ENCODE measurements at places on chromosomes 7 and 10. TPM values are rescaled to one million over a fixed set of nuclear protein-coding genes. Genes with fewer than 3 reads are reported as not detected.

DNA sequence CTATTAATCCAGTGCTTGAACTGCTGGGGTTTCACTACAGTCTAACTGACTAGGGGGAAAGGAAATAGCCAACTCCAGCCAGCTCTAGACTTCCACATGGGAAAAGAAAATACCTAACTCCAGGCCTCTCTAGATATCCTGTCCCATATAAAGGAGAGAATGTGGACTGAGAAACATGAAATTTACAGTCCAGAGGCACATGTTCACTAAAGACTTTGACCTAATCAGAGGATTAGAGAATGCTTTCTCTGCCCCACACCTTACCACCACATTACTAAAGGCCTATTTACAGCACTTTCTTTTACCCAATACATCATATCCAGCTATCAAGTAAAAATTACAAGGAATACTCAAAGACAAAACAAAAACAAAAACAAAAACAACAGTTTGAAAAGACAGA, 164.2 kb downstream of the PCLO start:
- DNase-seq, result no peak

- DNase-seq, result peak; percentile 35
Observed at GRCh38 chr10:100864036-100864885, 48.5 kb upstream of the SLF2 start.

The GIMAP4 gene
- 18.2 TPM for total RNA-seq

DNA sequence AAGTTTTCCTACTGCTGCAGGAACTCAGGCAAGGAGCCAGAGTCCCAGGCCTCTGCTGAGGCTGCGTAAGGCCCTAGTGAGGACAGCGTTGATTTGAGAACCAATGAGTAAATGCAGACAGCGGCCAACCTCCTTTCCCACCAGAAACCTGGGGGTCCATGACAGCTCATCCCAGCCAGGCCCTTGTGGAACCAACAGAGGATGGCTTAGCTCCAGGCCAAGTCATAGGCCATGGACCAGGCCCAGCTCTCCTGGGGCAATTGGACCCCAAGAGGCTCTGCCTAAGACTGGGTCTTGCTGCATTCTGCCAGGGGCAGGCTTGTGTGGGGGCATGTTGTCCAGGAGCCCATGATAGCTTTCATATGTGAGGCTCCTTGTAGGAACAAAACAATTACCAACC, 65.4 kb upstream of the PPP1R3C start:
- no peak for DNase-seq

The LBX1 gene
- 0.13 TPM for total RNA-seq

The ITIH5 gene
- 8.4 TPM for total RNA-seq

The IFIT3 gene
- 6.8 TPM for total RNA-seq

- DNase-seq, result no peak
Observed at GRCh38 chr7:150968734-150969372, 9.3 kb downstream of the KCNH2 start.

DNA sequence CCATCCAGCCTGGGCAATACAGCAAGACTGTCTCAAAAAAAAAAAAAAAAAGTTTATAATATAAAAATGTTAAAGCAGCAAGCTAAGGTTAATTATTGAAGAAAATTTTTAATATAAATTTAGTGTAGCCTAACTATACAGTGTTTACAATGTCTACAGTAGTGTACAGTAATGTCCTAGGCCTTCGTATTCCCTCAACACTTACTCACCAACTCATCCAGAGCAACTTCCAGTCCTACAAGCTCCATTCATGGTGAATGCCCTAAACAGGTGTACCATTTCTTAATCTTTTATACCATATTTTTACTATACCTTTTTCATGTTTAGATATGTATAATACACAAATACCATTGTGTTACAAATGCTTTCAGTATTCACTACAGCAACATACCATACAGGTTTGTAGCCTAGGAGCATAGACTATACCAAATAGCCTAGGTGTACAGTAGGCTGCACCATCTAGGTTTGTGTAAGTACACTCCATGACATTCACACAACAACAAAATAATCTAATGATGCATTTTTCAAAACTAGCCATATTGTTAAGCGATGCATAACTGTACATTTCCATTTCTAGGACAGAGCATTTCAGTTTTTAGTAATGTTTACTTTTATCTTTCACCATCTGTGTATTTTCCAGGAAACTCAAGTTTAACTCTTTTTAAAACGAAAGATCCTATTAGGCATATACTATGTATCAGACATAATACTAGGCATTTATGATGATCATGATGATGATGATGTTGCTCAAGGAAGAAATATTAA, 43.3 kb downstream of the CNOT4 start:
- no peak for DNase-seq

DNA sequence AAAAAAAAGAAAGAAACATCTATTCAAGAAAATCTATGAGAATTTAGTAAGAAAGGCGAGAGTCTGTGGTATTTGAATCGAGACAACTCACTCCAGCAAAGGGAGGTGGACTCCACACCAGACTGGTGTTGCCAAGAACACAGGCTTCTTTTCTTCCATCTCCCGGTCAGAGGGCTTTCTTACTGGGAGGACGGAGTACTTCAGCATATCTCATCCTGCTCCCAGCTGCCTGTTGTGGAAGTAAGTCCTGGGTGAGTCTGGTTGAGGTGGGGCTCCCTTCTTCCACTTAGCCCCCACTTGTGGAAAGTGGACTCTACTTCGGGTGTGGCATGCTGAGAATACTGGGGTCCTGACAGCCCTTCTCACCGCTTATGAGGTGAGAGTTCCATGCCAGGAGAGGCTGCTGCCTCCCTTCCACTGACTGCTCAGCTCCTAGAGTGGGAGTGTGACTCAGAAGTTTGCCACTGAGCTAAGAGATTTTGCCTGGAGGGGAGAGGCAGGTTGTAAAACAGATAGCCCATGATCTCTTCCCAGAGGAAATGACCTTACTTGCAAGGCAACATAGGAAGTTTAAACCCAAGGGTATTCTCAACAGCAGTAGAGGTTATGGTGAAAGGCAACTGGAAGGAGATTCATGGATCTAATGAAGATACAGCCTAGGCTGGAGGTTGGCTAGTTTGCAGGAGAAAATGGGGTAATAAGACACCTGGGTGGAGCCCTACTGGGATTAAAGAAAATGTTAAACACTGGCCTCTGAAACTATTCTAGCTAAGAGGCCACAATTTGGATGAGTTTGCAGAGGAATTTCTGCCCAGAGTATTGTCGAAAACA, 3.5 kb upstream of the NACAD start:
- no peak for DNase-seq

DNA sequence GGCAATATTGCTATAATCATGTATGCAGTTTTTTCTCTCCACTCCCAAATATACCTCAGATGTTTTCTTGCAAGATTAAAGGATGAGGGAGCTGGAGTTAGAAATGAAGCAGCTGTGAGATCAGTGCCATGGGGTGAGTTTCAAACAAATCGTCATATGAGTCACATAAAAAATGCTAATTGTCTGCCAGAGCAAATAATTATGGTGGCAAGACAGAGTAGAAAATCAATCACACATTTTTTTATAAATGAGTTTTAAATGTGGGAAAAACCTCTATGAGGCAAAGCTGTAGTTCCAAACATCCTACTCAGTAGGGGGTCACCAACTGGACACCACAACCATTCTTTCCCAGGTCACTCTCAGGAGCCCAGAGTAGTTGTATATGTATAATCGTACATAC, 55.3 kb downstream of the CH25H start:
- DNase-seq, result no peak

GRCh38 chr10:78019264-78019663, 10.1 kb downstream of the POLR3A start:
- DNase-seq, result no peak

The RTKN2 gene
- 0.03 TPM for total RNA-seq

The FAM131B gene
- total RNA-seq, result 0.19 TPM

The SPDYE2B gene
- not detected for total RNA-seq

The ASAH2B gene
- 3.0 TPM for total RNA-seq

The AVL9 gene
- total RNA-seq, result 12.5 TPM

GRCh38 chr7:129299889-129300288, 75.1 kb downstream of the AHCYL2 start:
- no peak for DNase-seq

- no peak for DNase-seq
Observed at GRCh38 chr7:140601566-140602174, 38.9 kb downstream of the DENND2A start.

The CDK13 gene
- total RNA-seq, result 28.9 TPM

- DNase-seq, result no peak
Observed at GRCh38 chr10:121848082-121848481, 79.7 kb downstream of the ATE1 start.
